Non-pigmented ciliary epithelial cell (primary cell): ENCODE measurements at places on chromosomes 6 and 20.
A peak's percentile ranks its signal among the peaks of the same experiment; 100 is the strongest.

DNA sequence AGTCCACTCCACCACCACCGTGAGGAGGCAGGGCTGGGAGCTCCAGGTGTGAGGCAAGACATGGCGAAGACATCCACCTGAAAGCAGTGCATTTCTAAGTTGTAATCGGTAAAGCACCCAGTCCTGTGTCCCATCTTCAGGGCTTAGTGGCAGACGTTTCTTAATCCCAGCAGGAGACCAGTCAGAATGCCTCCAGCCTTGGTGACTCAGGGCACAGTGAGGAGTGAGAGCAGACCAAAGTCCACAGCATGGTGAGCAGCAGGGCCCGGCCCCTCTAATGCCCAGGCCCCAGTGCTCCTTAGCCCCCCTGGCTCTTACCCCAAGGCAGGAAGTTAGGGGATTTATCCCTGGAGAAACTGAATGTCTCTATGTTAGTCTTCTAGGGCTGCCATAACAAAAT lies 183.9 kb downstream of the SYNDIG1 start:
- no peak for DNase-seq

DNA sequence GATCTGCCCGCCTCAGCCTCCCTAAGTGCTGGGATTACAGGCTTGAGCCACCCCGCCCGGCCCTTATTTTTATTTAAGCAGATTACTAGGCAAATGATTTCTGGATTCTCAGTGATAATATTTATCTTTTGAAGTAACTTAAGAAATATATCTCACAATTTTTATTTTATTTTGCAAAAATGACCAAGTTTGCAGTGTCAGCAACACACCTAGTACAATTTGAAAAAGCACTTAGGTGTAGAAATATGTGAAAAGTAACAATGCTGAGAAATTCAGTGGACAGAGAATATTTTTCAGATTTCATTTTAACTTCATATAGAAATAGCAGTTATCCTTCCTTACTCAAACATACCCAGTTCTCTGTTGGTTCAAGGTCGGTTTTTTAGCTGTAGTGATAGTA lies 78.9 kb upstream of the XRN2 start:
- DNase-seq, result no peak

DNA sequence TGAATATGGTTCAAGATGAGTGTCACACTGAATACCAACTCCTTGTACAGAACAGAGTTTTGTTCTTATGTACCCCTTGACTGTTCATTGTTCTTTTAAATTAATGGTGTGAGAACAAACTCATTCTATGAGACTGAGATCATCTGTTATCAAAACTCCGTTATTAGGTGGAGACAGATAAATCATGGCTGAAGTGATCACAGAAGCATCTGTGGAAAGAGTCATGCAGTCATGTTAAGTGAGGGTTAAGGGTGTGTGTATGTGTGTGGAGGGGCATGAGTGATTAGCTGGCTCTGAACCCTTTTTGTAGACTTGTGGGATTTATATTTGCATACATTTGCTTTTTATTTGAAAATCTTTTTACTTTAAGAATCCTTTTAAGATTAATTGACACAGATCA lies 24.7 kb downstream of the ADGRG6 start:
- no peak for DNase-seq

DNA sequence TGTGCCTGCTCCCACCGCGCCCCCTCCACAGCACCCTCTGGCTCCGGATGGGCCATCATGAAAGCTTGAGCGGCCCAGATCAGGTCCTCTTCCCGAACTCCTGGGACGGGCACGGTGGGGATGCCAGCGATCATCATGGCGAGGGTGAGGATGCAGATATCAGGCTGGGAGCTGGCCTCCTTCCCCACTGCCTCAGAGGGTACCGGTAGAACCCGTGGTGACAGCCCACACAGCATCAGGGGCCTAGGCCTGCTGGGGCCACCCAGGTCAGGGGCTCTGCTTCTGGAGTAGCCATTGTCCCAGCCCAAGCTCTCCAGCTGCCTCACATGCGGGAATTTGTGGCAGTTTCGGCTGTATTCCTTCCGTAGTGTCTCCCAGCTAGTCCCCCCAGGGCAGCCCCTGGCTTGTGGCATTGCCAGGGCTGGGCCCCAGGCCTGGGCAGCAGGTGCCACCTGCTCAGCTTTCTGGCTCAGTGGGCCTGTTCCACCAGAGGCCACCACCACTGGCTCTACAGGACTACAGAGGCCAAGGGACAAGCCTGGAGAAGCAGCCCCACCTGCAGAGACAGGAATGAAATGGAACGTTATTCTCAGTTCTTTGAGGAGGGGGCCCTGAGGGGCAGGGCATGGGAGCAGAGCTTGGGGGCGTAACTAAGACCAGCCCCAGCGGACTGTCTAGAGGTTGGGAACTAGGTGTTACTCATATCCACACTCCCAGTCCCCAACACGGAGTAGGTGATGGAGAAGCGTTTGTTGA lies 654 bp downstream of the SPATA25 start:
- DNase-seq, result no peak

GRCh38 chr6:73367761-73368355 lies 1.8 kb downstream of the OOEP start:
- no peak for DNase-seq

- DNase-seq, result no peak
These were observed 7.7 kb upstream of the BICRAL start for GRCh38 chr6:42774201-42774600.

DNA sequence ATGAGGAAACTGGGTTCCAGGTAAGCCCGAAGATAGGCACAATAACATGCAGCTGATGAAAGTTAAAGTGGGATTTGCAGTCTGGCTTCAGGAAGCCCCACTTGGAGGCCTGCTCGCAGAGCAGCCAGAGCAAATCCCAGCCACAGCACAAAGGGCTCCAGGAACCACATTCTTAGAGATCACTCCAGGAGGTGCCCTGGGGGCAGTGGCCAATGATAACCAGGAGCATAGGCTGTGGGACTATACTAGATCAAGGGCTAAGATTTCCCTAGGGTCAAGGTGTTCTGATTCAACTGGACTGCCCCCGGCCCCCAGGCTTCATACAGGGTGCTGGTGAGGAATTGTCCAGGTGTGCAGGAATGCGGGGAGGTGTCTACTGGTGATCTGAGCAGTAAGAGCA lies 133.9 kb upstream of the PTPRT start:
- DNase-seq, result no peak

DNA sequence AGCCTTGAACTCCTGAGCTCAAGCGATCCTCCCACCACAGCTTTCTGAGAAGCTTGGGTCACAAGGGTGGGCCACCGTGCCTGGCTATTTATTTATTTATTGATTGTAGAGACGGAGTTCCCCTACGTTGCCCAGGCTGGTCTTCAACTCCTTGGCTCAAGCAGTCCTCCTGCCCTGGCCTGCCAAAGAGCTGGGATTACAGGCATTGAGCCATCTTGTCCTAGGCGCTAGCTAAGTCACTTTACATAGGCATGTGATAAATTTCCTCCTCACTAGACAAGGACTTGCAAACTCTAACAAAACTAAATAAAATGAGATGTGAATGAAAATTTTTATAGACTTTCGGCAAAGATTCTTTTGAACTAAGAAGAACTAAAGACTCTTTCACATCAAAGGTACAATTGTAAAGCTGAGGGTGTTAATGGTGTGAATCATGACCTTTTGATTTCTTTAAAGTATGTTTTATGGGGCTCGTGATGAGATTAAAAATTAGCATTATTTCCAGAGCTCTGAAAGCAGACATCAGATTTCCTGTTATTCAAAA lies 212.0 kb downstream of the CLVS2 start:
- DNase-seq, result no peak

DNA sequence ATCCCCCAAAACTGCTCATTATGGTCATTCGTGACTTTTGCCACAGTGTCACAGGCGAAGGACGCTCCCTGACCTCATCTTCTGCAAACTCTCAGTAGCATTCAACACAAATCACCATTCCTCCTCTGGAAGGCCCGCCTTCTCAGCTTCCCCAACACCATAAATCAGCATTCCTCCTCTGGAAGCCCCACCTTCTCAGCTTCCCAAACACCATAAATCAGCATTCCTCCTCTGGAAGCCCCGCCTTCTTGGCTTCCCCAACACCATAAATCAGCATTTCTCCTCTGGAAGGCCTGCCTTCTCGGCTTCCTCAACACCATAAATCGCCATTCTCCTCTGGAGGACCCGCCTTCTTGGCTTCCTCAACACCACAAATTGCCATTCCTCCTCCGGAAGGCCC lies 288.0 kb upstream of the AGPAT4 start:
- no peak for DNase-seq

GRCh38 chr20:50930976-50931305 lies 296 bp downstream of the ADNP start:
- no peak for DNase-seq

GRCh38 chr6:141878686-141879085 lies 254.0 kb upstream of the GJE1 start:
- DNase-seq, result no peak

GRCh38 chr6:7101290-7101689 lies 6.5 kb upstream of the RREB1 start:
- DNase-seq, result no peak

- DNase-seq, result no peak
These were observed 26.6 kb downstream of the FARS2 start for GRCh38 chr6:5287966-5288297.

DNA sequence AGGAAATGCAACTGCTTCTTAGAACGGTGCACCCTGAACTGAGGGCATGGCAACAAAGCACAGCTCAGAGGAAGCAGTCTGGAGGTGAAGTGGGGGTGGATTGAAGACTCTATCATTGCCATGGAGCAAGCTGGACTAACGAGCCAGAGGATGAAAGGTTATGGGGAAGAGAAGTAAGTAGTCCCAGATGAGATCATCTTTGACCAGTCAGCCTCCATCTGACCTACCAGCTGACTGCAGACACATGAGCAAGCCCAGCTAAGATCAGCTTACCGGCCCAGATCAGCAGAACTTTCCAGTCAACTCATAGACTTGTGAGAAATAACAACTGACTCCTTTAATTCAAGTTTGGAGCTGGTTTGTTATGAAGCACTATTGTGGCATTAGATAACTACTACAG lies 9.1 kb upstream of the JAG1 start:
- no peak for DNase-seq

DNA sequence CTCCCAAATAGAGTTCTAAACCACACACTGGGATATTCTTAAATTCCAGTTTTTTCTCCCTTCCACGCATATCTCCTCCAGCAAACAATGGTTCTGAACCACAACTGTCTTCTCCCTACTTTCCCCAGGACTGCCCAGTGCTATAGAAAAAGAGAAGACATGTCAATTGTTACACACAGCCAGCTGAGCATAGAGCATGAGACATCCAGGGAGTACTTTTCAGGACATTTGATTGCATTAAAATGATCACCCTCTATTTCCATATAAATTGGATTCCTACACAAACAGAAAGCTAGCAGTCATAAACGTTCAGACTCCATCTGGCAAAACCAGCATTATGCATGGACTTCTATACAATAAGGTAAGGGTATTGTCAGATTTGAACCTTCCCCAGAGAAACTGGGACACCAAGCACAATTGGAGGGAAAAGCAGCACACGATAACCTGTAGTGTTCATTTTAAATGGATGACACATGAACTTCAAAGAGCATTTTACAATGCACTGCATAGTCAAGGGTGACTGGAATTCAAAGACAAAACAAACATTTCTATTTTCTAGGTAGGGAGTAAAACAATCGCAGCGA lies 93.1 kb upstream of the HEY2 start:
- DNase-seq, result no peak

GRCh38 chr6:134703206-134703605 lies 246.7 kb downstream of the ALDH8A1 start:
- DNase-seq, result no peak

DNA sequence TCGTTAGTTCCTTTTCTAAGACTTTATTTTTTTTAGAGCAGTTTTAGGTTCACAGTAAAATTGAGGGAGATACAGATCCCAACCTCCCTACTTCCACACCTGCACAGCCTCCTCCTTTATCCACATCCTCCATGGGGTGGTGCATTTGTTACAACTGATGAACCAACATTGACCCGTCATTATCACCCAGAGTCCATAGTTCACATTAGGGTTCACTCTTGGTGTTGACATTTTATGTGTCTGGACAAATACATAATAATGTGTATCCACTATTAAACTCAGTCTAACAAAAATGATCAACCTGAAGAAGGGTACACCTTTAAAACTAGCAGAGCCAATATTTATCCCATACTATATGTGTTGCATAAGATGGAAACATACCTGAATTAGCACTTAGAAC lies 130.4 kb upstream of the CCDC28A start:
- DNase-seq, result no peak

GRCh38 chr6:35400901-35401311 lies 51.2 kb upstream of the FANCE start:
- no peak for DNase-seq

- no peak for DNase-seq
These were observed 35.9 kb downstream of the MOXD1 start for GRCh38 chr6:132365281-132365907.

- no peak for DNase-seq
These were observed 50.5 kb upstream of the PIM1 start for GRCh38 chr6:37119387-37119886.

- DNase-seq, result no peak
These were observed 41.0 kb upstream of the GCNT2 start for GRCh38 chr6:10479939-10480700.

- DNase-seq, result no peak
These were observed 725 bp downstream of the BTBD3 start for GRCh38 chr20:11918391-11918845.

GRCh38 chr20:33490023-33490933 lies at the start of gene CBFA2T2:
CBFA2T2 (plus strand) TSS chr20:33490096; CDS start chr20:33490268, 172 bp downstream.
- no peak for DNase-seq

- DNase-seq, result no peak
These were observed 44.2 kb upstream of the MDGA1 start for GRCh38 chr6:37741757-37742400.

DNA sequence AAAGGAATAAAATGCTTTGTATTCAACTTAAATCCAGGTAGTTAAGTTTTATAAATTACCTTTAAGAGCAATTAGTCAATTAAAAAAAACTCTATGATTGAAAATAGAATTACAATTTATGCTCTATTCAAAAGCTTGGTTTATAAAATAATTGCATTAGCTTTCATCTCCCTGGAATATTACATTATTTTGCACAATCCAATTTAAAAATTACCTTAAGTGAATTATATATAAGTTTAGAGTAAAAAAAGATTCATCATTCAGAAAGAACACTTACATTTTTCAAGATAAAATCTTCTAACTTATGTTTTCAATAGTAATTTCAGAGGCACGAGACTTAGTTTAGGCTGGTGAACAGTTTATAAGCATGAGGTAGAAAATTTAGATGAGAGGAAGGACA lies 14.9 kb downstream of the SSR1 start:
- no peak for DNase-seq

DNA sequence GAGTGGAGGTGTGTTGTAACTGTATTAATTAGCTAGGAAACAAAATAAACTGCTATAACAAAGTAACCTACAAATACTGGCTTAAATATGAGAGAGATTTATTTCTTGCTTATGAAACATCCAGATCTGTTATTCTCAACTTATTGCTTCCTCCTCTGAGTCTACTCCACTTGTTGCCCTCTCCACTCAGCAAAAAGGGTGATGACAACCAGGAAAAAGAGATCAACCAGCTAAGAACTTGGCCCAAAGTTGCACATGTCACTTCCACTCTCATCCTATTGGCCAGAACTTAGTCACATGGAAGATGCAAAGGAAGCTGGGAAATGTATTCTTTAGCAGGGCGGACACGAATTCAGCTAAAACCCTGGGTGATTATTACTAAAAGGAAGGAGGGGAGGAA lies 5.2 kb upstream of the TP53RK start:
- no peak for DNase-seq

- peak; percentile 99 for DNase-seq
These were observed 24.5 kb downstream of the TOX2 start for GRCh38 chr20:43938932-43939761.

GRCh38 chr20:44355498-44356352 lies at the start of gene HNF4A:
HNF4A (plus strand) TSS chr20:44355699; CDS start chr20:44355805, 106 bp downstream.
- DNase-seq, result no peak

- no peak for DNase-seq
These were observed 54.9 kb upstream of the IER3 start for GRCh38 chr6:30799210-30799609.
